ENCODE measurements at places on chromosomes 12 and 14. TPM values are rescaled to one million over a fixed set of nuclear protein-coding genes. Genes with fewer than 3 reads are reported as not detected.

Gene ANKRD33
- total RNA-seq: not detected

Gene FGF6
- total RNA-seq: not detected

Gene CCDC196
- not detected for total RNA-seq

- DNase-seq: no peak
- H3K27me3 ChIP-seq: no peaks in the 10 kb centered on the region
- H3K4me1 ChIP-seq: peaks cover 11% of the 10 kb centered on the region
- H3K4me3 ChIP-seq: no peak overlapping the region
Observed at GRCh38 chr12:64618953-64619590, 8.8 kb downstream of the RASSF3 start.

GRCh38 chr14:87014856-87015255, 978.1 kb downstream of the GALC start:
- no peak overlapping the region for H3K4me3 ChIP-seq
- H3K4me1 ChIP-seq: no peaks in the 10 kb centered on the region
- no peaks in the 10 kb centered on the region for H3K36me3 ChIP-seq

DNA sequence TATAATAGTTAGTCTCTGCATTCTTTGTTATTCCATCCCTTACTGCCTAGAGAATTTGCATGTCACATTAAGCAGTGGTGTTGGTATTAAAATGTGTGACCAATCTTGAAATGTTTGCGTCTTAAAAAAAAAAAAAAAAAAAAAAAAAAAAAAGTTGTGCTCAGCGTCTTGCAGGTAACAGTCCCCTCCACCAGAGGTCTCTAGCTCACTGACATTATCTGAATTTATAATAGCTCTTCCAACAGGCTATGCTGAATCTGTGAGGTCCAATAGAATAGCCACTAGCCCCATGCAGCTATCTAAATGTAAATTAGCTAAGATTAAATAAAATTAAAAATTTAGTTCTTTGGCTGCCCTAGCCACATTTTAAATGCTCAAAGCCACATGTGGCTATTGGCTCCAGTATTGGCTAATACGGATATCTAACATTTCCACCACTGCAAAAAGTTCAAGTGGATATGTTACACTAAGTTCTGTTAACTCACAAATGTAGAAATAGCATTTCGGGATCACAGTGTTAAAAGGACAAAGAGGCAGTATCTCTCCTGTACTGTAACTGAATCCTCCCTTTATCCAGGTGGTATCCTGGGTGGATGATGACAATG, 28.7 kb downstream of the NKX2-8 start:
- no peaks in the 10 kb centered on the region for H3K4me1 ChIP-seq
- no peak overlapping the region for H3K4me3 ChIP-seq
- no peaks in the 10 kb centered on the region for H3K36me3 ChIP-seq
- DNase-seq: no peak

GRCh38 chr12:34301251-34302130, 279.2 kb downstream of the ALG10 start:
- H3K27ac ChIP-seq: no peak overlapping the region
- H3K4me1 ChIP-seq: no peaks in the 10 kb centered on the region

DNA sequence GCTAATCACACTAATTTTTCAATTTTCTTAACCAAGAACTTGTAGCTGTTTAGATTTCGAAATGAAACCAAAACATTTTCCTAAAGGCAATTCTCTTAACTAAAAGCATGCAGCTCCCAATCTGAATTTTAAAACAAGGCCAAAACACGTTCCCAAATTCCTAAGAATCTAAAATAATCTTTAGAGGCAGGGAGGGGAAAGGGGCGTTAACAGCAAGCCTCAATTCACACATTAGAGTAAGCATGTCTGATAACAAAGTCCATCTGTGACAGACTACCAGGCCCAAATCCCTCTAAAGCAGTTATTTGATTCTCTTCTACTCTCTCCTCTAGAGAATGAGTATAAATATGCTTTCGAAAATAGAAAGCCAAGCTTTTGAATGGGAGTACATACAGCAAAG, 754 bp downstream of the ATG14 start:
- H3K4me1 ChIP-seq: peaks cover 2% of the 10 kb centered on the region
- H3K36me3 ChIP-seq: no peaks in the 10 kb centered on the region
- peak overlapping the region; percentile 93 for H3K4me3 ChIP-seq
- H3K27me3 ChIP-seq: no peaks in the 10 kb centered on the region

DNA sequence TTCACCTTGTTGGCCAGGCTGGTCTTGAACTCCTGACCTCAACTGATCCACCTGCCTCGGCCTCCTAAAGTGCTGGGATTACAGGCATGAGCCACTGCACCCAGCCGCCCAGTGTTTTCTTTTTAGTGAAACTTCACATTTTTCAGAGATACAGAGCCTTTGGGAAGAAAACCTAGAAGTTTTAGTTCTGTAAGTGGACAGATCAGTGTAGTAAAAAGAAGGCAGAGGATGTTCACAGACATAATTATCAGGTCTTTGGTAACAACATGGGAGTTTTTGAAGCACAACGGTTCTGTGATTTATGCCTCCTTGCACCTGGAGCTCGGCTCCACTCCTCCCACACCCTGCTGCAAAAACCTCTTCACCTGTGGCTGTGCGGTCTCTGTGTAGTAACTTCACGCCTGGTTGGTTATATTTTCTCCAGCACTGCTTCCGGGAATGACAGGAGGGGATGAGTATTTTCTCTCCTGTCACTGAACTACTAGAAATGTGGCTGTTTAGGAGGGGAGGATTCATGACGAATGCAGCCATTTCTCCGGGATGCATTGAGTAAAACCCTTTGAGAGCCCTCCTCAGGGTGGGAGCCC, 67.0 kb downstream of the ARF6 start:
- no peak for DNase-seq
- H3K27ac ChIP-seq: no peak overlapping the region
- H3K27me3 ChIP-seq: no peaks in the 10 kb centered on the region
- H3K4me3 ChIP-seq: no peak overlapping the region
- no peaks in the 10 kb centered on the region for H3K4me1 ChIP-seq
